DMS79 treated with DMSO at 0.1 percent for 48 hours (cell line): ENCODE measurements at places on chromosomes 3 and 15.
A peak's percentile ranks its signal among the peaks of the same experiment; 100 is the strongest.

DNA sequence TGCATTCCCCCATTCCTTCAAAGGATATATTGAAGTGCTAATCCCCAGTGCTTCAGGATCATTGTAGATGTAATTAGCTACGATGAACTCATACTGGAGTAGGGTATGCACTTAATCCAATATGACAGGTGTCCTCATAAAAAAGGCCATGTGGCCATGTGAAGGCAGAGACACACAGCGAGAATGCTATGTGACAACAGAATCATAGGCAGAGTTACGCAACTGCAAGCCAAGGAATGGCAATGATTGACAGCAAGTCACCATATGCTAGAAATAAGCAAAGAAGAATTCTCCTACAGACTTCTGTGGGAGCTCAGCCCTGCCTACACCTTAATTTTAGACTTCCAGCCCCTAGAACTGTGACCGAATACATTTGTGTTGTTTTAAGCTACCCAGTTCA lies 875.6 kb upstream of the ROBO1 start:
- DNase-seq = no peak

GRCh38 chr3:115245438-115245837 lies 98.3 kb upstream of the ZBTB20 start:
- DNase-seq = no peak

DNA sequence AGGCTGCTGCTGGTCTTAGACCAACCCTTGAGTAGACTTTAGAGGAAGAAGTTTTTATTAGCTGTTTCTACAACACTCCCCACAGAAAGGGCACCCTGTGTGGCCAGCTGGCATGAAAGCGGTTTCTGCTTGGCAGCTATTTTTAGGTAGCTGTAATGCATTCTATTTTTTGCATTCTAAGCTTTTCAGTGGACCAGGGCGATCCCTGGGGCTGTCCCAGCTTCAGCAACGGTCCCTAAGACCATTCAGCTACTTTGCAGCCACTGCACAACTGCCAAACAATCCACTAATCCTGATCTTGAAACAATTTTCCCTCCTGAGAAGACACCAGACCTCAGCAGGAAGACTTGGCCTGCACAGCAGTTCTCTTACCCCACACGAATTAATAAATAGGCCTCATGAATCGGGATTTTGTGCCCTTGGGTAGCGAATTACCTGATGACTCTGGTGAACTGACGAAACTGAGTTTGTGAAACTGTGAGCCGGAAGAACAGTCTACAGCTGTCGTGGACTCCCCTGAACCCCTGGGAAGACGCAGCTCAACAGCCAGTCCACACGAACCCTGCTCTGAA lies 14.6 kb upstream of the TFRC start:
- no peak for DNase-seq

- DNase-seq = no peak
Observed at GRCh38 chr3:156429125-156429524, 125.8 kb downstream of the SSR3 start.

- no peak for DNase-seq
Observed at GRCh38 chr3:37198996-37199395, 24.6 kb upstream of the LRRFIP2 start.

DNA sequence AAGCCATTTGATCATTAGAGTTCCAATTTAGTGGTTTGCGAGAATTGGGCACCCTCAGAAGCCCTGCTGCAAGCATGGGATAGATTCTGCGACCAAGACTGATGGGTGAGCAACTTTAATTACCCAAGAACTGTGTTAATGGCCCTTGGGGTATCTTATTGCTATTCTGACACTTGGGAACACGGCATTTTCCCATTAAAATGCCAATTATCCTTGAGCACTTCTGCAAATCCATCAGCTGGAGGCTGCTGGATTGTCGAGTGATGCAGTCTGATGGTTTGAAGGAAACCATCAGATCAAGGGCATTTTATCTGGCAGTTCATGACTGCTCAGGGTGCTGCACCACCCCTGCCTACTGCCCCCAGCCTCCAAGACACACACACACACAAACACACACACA lies 183.6 kb upstream of the PROK2 start:
- DNase-seq = peak; percentile 3

- DNase-seq = no peak
Observed at GRCh38 chr15:64865998-64866520, 24.3 kb downstream of the PLEKHO2 start.

DNA sequence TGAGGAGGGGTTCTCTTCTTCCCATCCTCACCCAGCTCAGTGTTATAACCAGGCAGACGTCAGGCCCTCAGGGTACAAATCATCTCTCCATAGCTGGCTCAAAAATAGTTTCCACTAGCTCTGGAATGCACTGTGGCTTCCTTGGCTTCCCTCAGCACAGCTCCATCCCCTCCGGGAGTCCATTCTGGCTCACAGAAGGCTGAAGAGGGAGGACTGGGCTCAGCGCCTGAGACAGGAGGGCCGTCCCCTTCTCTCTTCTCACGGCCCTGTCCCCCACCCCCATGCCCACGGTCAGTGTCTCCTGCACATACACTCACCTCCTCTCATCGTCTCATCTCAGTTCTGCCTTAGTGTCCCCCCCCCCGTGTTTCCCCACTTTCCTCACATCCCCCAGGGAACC lies 50.1 kb downstream of the UMPS start:
- no peak for DNase-seq

DNA sequence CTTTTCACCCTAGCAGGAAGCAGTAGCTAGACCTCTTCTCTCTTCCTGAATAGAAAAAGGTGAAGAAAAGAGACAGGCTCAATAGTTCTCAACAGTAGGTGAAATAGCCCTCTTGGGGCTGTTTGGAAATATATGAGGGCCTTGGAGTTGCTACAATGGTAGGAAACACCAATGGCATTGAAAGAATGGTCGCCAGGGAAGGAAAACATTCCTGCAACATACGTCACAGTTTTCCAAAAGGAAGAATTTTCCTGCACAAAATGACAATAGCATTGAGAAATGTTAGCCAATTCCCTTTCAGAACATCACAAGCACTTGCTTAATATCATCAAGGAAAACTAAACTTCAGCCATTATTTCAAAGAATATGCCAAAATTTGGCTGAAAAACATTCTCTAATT lies 484.5 kb downstream of the IGSF11 start:
- DNase-seq = no peak

- no peak for DNase-seq
Observed at GRCh38 chr3:122705379-122705778, 24.7 kb downstream of the PARP14 start.

DNA sequence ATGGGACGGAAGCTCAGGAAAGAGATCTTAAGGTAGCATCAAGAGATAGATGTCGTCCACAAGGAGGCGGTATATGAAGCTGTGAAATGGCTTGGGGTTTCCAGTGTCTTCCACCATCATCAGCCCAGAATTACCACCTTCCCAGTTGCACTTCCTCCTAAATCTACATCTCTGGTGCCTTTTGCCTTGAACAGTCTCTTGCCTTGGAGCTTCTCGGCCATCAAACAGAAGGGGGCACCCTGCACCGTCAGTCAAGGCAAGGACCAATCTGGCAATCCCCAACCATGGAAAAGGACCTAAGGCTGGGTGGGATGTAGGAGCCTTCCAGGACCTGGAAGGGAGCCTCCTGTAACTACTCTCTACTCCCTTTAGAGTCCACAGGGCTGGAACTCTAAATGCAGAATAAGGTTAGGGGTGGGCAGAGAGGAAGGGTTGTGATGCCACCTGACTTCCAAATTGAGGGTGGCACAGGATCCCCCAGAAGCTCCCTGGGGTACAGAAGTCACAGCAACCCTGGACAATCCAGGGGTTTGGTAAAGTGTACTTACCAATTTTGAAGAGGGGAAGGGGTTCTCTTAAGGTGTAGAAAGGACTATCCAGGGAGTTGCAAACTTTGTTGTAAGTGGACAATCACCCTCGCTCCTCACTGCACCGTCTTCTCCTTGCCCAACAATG lies 1.0 kb upstream of the RYR3 start:
- DNase-seq = no peak

DNA sequence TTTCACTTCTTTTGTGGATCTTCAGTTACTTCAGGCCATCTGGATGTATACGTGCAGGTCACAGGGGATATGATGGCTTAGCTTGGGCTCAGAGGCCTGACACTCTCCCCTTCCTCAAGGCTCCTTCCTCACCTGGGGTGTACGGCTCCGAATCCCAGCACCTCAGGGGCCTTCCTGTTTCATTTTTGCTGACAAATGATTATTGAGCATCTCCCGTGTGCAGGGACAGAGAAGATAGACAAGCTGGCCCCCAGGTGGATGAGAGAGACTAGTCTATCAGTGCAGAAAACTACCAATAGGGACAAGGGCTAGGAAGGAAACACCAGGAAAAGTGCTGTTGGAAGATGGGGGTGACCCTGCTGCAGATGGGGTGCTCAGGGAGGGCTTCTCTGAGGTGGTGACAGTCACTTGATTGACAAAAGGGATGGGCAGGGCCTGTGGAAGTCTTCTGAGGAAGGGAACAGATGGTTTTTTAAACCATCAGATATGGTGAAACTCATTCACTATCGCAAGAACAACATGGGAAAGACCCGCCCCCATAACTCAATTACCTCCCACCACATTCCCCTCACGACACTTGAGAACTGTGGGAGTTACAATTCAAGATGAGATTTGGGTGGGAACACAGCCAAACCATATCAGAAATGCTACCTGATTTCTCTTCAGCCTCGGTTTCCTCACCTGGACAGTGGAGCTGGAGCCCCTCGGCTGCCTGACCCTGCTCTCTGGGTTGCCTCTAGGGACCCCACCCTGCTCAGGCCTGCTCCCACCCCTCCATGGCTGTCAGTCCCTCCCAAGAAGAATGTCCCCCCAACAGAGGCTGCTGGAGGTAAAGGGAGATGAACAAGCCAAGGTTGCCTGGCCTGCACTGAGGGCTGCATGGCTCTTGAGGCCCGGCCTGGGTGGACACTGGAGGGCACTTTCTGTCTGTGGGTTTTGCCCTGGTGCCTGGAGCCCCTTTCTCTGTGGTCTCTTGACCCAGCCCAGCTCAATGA lies 37.2 kb upstream of the ACAD9 start:
- no peak for DNase-seq

- DNase-seq = no peak
Observed at GRCh38 chr15:66923438-66923881, 141.9 kb upstream of the SMAD3 start.
